ENCODE measurements at places on chromosomes 7 and 10.

- no peak for DNase-seq
Observed at GRCh38 chr10:50992356-50992901, 81.9 kb upstream of the PRKG1 start.

DNA sequence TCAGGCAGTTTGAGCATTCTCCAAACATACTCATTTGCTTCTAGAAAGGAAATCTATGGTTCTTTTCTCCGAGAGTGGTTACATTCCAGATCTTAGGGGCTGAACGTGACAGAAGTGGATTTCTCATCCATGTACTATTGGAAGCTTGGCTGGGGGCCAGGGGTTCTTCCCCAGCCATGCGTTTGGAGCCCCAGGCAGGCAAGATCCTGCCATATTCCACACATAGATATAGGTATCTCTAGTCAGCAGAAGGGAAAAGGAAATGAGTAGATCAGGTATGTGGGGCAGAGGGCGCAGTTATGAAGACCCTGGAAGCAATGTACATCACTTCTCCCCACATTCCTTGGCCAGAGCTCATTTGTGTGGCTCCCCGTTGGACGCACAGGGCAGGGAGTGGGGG is 299.8 kb downstream of the CCDC3 start:
- DNase-seq = no peak

DNA sequence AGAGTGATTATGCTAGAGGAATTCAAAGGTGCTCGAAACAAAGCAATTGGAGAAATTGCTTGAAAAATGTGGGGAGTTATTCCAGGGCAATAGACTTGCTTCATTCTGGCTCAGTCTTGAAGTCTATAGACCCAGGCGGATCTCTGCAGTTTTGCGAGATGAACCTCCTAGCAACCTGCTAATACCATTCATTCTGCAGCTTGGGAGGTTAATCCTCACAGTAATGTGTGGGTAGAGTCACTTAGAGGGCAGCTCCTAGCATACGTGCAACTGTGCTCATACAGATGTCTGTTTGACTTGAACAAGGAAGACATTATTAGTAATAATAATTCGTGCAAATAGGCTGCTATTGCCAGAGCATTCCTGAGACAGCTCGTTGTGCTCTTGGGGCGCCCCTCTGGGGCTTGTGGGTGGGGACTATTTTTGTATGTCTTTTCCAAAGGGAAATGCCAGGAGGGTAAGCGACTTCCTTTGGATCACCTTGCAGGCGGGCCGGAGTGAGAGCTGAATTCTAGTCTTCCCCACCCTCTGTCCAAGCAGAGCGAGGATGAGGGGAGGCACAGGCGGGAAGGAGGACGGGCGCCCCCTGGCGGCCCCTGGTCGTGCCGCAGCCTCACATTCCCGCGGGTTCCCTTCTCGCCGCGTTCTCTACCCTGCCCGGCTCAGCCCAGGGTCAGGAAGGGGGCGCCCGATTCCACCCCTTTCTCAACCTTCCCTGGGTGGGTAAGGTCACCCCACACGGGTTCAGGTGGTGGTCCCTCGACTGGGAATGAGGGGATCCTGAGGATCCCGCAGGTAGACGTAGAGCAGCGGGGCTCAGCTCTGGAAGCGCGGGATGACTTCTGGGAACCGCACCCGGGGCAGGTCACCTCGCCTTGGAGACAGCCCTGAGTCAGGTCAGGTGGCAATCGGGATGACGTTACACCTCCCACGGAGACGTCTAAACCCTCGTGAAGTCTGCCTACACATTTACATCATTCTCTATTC is 241.5 kb downstream of the PHTF2 start:
- no peak for DNase-seq

DNA sequence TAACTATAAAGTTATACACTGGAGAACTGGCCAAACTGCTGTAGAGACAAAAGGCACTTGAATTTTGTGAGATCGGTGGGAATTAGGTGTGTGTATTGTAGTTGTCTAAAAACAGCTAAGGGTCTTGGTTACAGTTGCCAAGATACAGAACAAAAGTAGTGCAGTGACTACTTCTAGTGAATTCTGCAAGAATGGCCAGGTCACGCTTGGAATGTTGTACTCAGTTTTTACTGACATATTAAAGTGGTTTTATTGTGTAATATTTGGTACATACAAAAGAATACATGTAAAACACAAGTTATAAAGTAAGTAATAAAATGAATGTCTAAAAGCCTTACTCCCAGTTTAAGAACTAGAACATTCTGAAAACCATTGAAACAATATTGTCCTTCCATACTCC is 42.4 kb downstream of the PRPF18 start:
- no peak for DNase-seq

GRCh38 chr7:84812021-84812420 is 374.8 kb downstream of the SEMA3D start:
- no peak for DNase-seq

- no peak for DNase-seq
Observed at GRCh38 chr10:63681993-63682697, 160.9 kb downstream of the REEP3 start.
